T-helper 17 cell (primary cell): ENCODE measurements at places on chromosomes 5 and 9. TPM values are rescaled to one million over a fixed set of nuclear protein-coding genes. Genes with fewer than 3 reads are reported as not detected.

TPRN gene
- 6.3 TPM for total RNA-seq

FAM53C gene
- total RNA-seq = 50.1 TPM

MAMDC4 gene
- total RNA-seq = 3.4 TPM

- no peaks in the 10 kb centered on the region for H3K27me3 ChIP-seq
- no peak for DNase-seq
- H3K27ac ChIP-seq = no peak overlapping the region
Measured at GRCh38 chr9:27422279-27422834, 101.7 kb upstream of the IFNK start.

DNA sequence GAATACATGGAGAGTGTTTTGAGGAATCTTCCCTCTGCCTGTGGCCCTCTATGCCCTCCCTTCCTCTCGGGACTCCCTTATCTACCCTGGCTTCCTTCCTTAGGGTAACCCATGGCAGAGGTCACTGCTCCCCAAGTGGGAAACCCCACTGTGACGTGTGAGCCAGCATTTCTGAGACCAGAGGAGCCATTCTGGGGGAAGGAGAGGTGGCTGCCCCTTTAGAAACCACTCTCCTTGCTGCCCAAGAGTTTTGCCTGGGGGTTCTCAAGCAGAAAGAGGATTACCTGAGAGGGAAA, 23.1 kb downstream of the CCNJL start:
- H3K4me3 ChIP-seq = no peak overlapping the region
- no peak for DNase-seq
- H3K36me3 ChIP-seq = no peaks in the 10 kb centered on the region
- peaks cover 25% of the 10 kb centered on the region for H3K27me3 ChIP-seq
- H3K27ac ChIP-seq = no peak overlapping the region
- peaks cover 2% of the 10 kb centered on the region for H3K4me1 ChIP-seq

- no peak overlapping the region for H3K4me3 ChIP-seq
- no peak overlapping the region for H3K27ac ChIP-seq
- no peaks in the 10 kb centered on the region for H3K36me3 ChIP-seq
- H3K4me1 ChIP-seq = no peaks in the 10 kb centered on the region
- no peak for DNase-seq
- H3K27me3 ChIP-seq = peaks cover 6% of the 10 kb centered on the region
Measured at GRCh38 chr5:137220523-137220927, 278.6 kb downstream of the SPOCK1 start.

DNA sequence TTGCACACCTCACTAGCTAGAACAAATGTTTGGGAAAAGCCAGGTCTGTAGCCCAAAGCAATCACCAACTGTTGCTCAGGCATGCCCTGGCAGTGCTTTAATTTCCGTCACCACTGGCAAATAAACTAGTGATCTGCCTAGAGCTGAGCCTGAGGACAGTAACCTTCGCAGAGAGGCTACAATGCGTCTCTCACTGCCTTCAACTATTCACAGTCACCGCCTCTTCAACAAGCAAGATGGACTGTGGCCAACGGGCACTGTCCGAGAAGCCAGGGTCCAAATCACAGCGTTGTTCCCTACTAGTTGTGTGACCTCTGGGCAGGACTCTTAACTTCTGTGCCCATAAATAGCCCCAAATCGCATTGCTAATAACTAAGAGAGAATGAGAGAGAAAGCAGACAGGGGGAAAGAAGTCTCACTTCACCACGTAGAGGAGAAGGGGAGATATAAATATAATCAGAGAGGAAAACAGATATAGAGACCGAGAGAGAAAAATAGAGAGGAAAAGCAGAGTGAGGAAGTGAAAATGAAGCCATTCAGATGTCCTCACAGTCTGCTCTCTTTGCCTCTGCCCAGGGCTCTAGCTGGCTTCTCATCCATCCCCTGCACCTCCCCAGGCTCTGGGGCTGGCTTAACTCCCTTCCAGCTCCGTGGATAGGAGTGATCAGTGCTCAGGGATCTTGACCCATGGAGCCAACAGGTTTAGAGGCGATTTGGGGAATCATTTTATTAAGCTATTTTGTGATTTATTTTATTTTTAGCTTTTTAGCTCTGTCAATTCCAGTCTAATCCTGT, 157.9 kb downstream of the ZDHHC21 start:
- peaks cover 3% of the 10 kb centered on the region for H3K4me1 ChIP-seq
- H3K27me3 ChIP-seq = peaks cover 40% of the 10 kb centered on the region
- no peak overlapping the region for H3K4me3 ChIP-seq
- no peak overlapping the region for H3K27ac ChIP-seq
- H3K36me3 ChIP-seq = no peaks in the 10 kb centered on the region

DNA sequence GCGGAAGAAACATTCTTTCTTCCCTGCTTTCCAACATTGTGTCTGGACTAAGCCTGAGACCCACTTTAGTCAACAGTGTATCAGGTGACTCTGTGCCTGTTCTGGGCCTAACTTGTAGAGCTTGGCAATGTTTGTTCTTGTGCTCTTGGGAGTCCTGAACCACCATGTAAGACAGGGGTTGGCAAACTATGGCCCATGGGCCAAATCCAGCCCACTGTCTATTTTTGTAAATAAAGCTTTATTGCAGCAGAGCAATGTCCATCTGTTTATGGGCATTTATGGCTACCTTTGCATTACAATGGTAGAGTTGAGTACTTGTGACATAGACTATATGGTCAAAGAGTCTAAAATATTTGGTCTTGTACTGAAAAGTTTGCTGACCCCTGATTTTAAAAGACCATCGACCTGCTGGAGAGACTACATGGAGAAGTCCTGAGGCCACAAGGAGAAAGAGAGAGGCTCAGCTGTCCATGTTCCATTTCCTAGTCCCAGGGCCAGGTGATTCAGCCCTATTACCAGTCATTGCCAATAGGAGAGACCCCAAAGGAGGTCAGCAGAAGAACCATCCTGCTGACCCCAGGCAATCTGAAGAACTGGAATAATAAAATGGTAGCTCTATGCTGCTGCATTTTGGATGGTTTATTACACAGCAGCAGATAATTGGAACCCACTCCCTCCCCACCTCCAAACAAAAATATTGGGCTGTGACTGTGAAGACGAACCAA, 211.3 kb downstream of the AUH start:
- peaks cover 3% of the 10 kb centered on the region for H3K36me3 ChIP-seq
- H3K4me1 ChIP-seq = peaks cover 30% of the 10 kb centered on the region
- peak overlapping the region; percentile 41 for H3K27ac ChIP-seq

DNA sequence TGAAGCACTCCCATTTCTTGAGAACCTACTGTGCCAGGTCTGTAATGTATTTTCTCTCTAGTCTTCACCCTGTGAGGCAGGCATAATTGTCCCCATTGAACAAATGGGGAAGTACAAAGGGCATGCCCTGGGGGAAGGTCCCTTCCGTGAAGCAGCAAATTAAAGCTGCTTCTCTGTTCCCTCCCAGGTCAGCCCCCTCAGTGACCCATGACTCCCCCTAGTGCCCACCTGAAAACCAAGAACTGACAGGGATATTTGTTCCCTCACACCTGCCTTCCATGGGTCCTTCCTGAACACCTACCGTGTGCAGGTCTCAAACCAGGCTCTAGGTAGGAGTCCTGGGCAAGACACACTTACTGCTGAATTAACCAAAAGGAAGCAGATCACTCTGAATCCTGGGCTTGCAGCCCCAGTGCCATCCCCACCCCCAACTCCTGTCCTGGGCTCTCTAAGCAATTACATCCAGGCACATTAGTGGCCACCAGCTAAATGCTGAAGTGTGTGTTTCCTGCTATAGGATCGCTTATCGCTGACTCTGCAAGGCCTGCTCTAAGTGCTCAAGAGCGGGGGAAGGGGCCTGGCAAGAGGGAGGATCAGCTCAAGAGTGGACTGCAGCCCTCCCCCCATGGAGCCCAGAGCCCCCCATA, 254.8 kb downstream of the CDK5RAP2 start:
- H3K27ac ChIP-seq = no peak overlapping the region
- no peaks in the 10 kb centered on the region for H3K27me3 ChIP-seq
- no peaks in the 10 kb centered on the region for H3K36me3 ChIP-seq
- no peak overlapping the region for H3K4me3 ChIP-seq
- no peak for DNase-seq
- H3K4me1 ChIP-seq = no peaks in the 10 kb centered on the region

DNA sequence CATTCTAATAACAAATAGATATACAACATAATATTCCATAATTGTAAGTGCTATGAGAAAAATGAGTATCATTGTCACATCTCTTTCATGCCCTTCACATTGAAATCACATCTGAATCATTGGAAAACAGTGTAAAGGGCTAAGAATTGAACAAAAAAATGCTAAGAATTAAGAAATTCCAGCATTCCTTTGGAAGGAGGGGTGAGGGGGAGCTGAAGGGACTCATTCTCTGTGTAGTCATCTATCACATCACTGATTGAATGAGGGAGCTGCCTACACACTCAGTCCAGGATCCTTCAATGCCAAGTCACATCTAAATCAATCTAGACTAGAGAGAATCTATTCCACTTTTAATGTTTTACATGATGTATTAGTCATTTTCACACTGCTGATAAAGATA, 286.6 kb downstream of the DTWD2 start:
- no peaks in the 10 kb centered on the region for H3K27me3 ChIP-seq
- peaks cover 2% of the 10 kb centered on the region for H3K36me3 ChIP-seq
- no peaks in the 10 kb centered on the region for H3K4me1 ChIP-seq
- no peak for DNase-seq
- no peak overlapping the region for H3K4me3 ChIP-seq

GRCh38 chr5:603081-603998, 8.8 kb upstream of the CEP72 start:
- H3K4me3 ChIP-seq = no peak overlapping the region
- H3K27ac ChIP-seq = no peak overlapping the region
- no peak for DNase-seq
- H3K4me1 ChIP-seq = peaks cover 8% of the 10 kb centered on the region
- peaks cover under 1% of the 10 kb centered on the region for H3K36me3 ChIP-seq

DNA sequence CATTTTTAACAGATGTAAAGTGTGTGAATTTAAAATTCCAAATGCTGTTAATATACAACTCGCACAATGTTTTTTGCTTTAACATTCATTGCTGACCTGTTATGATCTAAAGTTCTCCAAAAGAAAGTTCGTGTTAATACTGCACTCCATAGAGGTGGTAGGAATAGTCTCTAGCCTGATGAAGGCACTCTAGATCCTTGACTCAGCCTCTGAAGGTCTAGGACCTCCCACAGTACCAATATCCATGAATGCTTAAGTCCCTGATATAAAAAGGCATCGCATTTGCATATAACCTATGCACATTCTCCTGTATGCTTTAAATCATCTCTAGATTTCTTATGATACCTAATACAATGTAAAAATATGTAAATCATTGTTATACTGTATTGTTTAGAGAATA, 213.6 kb downstream of the EFNA5 start:
- no peak overlapping the region for H3K4me3 ChIP-seq
- H3K36me3 ChIP-seq = no peaks in the 10 kb centered on the region
- no peaks in the 10 kb centered on the region for H3K4me1 ChIP-seq
- DNase-seq = no peak
